ENCODE measurements at places on chromosomes 3 and 15.

DNA sequence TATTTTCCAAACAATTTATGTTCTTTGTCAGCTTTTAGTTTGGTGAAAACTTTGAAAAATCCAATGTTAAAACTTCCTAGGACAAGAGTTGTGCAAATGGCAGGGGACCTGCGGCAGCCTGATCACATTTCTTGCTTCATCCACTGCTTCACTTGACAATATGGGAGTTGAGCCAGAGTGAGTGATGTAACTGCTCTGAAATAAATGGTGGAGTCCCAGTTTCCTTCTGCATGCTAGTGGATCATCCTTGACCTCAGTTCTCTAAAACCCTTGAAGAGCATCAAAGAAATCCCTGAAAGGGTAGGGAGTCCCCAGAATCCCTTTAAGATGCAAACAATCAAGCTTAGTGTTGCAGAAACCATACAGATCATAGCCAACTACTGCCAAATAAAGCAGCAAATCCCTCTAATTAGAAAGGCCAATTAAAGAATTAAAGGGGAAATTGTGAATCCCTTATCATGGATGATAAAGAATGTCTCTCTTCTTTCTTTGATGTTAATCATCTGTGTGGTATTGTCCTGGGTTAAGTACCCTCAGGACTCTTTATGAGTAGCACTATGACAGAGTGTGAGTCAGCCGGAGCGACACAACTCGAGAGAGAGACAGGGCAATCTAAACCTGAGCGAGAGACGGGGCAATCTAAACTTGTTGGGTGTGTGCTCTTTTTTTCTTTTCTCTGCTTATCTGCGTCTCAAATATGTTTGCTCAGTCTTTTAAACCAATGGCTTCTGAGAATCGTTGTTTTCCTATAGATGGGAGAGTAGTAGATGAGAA, 41.8 kb upstream of the GAP43 start:
- DNase-seq = no peak

DNA sequence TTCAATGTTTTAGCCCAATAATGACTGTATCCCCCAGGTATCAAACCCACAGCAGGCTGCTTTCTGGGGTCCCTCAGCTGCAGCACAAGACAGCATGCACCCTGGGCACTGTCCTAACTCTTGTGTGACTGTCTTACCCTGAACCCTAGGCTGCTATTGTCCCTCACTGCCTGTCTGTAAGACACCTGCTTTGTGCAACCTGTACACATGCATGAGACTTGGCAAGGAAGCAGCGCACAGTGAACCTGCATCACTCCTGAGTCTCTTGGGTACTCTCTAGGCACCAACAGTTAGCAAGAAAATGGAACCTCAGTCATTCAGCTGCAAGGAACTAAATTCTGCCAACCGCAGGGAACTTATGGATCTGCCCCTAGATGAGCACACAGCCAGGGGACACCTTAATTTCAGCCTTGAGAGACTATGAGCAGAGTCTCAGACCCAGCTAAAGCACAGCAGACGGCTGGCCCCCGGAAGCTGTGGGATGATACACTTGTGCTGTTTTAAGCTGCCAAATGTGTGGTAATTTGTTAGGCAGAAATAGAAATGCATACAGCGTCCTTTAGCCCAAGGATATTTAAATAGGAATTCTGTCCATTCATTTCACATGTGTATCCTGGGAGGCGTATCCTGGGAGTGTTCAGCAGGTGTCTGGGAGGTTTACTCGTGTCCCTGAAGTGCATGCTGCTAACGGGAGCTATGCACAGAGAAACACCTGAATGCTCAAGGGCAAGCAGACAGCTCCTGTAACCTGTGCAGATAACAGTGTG, 223.8 kb downstream of the KLF13 start:
- no peak for DNase-seq

- DNase-seq = no peak
These were observed 30.4 kb downstream of the CHRNA7 start for GRCh38 chr15:32060706-32061105.

DNA sequence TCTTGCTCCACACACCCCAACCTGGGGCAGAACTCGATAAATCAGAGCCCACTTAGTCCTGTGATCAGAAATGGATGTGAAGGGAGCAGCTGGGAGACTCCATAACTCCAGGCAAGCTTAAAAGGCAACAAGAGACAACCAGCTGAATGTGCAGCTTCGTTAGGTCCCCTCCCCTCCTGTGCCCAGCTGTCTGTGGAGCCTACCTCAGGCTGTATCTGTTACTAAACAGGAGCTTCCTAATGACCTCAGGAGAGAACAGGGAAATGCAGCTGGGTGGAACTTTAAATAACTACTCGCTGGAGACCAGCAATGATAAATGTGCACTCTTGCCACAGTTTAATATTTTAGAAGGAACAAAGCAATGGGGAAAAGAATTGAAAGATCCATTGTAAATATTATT, 25.9 kb downstream of the SLC9A9 start:
- DNase-seq = peak; percentile 11
